ENCODE measurements at places on chromosomes 1 and 21.

DNA sequence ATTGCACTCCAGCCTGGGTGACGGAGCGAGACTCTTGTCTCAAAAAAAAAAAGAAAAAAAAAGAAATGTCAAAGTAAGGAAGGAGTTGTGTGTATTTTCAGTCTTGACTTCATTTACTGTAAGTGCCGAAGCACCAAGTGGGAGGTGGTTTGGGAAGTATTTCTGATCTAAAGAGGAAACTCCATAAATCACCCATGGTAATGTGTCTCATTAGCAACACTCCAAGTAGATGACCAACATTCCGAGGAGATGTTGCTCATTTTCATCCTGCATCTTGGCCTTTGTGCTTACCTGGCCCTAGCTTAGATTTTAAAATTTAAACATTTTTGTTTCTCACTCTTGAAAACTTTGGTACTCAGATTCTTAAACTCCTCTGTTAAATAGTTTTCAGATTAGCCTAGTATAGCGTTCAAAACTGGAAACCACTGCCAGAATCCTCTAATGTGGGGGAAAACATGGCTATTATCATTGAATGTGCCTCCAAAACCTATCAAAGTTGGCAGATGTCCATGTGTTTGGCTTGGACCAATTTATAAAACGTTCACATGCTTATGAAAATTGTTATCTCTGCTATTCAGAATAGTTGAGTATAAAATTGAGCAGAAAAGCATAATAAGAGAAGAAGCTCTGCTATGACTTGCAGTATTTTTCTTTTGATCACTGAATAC, 110.4 kb downstream of the NFIA start:
- H3K4me1 ChIP-seq: no peaks in the 10 kb centered on the region
- no peak for DNase-seq
- no peak overlapping the region for H3K4me3 ChIP-seq

DNA sequence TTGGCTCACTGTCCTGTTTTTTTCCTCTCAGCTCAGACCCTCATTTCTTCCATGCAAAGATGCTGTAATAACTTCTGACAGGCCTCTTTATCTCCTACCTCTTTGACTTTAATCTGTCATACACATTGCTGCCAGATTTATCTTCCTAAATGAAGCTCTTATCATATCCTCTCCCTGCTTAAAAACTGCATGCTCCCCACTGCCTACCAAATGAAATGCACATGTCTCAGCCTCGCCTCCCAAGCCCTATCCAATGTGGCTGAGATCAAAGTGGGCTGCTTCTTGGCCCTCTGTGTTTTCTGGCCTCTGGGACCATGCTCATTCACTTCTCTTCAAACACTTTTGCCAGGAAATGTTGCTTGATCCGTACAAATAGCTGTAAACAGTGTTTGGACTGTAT, 38.3 kb downstream of the IRF2BP2 start:
- H3K36me3 ChIP-seq: no peaks in the 10 kb centered on the region
- H3K27me3 ChIP-seq: no peaks in the 10 kb centered on the region
- no peak overlapping the region for H3K27ac ChIP-seq
- no peak for DNase-seq

GRCh38 chr1:213295860-213296259, 244.8 kb downstream of the RPS6KC1 start:
- H3K4me1 ChIP-seq: no peaks in the 10 kb centered on the region
- no peak overlapping the region for H3K4me3 ChIP-seq
- H3K36me3 ChIP-seq: no peaks in the 10 kb centered on the region
- DNase-seq: no peak

DNA sequence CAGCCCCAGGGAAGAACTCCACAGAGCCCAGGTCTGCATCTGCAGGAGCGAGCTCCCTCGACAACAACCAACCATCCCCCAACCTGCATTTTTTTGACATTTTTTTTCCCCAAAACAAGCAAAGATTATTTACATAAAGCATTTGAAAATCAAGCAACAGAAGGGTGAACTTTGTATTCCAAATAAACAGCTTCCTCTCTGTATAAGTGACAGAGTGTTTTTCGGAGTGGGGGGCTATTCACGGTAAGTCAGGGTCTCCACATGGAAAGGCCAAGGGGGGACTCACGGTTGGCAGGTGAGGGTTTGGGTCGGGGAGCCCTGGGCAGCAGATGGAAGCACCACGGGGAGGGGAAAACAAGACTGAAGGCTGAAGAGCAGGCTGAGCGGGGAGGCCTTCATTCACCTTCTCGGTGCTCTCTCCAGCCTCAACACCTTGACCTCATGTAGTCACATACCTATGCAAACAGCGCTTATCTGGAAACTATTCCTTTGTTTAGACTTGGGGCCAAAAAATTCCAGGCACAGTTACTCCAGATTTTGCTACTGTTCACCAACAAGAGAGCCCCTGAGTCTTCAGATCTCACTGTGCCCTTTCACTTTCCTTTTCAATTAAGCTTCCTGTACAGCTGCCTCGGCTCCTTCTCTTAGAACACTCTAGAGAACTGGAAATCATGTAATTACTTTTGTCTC, 27.6 kb downstream of the C2CD2 start:
- H3K4me3 ChIP-seq: peak overlapping the region; percentile 98
- peak; percentile 71 for DNase-seq
- H3K27me3 ChIP-seq: no peaks in the 10 kb centered on the region
- peaks cover 36% of the 10 kb centered on the region for H3K4me1 ChIP-seq

- no peaks in the 10 kb centered on the region for H3K27me3 ChIP-seq
- H3K36me3 ChIP-seq: no peaks in the 10 kb centered on the region
- no peak overlapping the region for H3K4me3 ChIP-seq
These were observed 9.0 kb downstream of the LGR6 start for GRCh38 chr1:202202500-202203168.

DNA sequence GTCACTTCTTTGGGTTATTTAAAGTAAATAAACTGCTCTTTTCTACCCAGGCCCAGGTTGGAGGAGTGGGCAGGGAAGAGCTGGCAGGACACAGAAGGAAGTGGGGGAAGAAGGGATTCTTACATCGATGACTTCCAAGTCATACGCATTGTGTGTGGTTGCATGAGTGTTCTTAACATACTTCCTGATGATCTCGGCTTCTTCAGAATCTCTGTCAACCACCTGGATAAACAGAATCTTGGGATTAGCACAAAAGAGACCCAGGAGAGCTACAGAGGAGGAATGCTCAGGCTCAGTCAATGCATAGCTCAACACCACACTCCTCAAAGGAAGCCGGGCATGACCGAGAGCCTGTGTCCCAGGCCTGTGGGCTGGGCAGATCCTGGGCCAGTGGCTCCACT, 42.1 kb downstream of the PARP1 start:
- peaks cover 96% of the 10 kb centered on the region for H3K36me3 ChIP-seq
- H3K4me3 ChIP-seq: no peak overlapping the region
- DNase-seq: no peak
- H3K4me1 ChIP-seq: no peaks in the 10 kb centered on the region
- no peaks in the 10 kb centered on the region for H3K27me3 ChIP-seq

- H3K27ac ChIP-seq: no peak overlapping the region
- no peaks in the 10 kb centered on the region for H3K27me3 ChIP-seq
- H3K4me1 ChIP-seq: no peaks in the 10 kb centered on the region
- no peak for DNase-seq
- no peak overlapping the region for H3K4me3 ChIP-seq
These were observed 124.6 kb downstream of the TRIM33 start for GRCh38 chr1:114386129-114387009.

GRCh38 chr1:110185181-110185580, 24.9 kb upstream of the KCNC4 start:
- H3K27ac ChIP-seq: no peak overlapping the region
- peaks cover 7% of the 10 kb centered on the region for H3K27me3 ChIP-seq
- H3K36me3 ChIP-seq: no peaks in the 10 kb centered on the region
- no peak for DNase-seq
- H3K4me1 ChIP-seq: no peaks in the 10 kb centered on the region

- H3K36me3 ChIP-seq: no peaks in the 10 kb centered on the region
- H3K4me1 ChIP-seq: no peaks in the 10 kb centered on the region
- H3K27me3 ChIP-seq: no peaks in the 10 kb centered on the region
- no peak overlapping the region for H3K27ac ChIP-seq
- H3K4me3 ChIP-seq: no peak overlapping the region
These were observed 189.4 kb downstream of the PBX1 start for GRCh38 chr1:164748253-164748899.

DNA sequence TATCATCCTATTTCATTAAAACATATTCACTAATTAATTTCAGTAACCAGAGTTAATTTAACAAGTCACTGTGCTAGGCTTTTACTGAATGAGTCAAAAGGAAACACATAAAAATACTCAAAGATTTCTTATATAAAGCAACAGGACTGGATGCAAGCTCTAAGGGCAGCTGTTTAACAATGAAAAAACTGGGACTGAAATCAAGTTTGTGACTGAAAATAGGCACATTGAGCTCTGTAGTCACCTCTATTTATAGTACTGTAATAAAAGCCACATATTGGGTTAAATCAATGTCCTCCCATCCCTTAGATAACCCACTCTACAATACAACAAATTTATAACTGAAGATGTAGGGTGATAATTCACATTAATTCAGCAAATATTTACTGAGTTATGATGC, 52.4 kb downstream of the SMYD3 start:
- no peak overlapping the region for H3K4me3 ChIP-seq
- no peaks in the 10 kb centered on the region for H3K36me3 ChIP-seq
- no peaks in the 10 kb centered on the region for H3K4me1 ChIP-seq

DNA sequence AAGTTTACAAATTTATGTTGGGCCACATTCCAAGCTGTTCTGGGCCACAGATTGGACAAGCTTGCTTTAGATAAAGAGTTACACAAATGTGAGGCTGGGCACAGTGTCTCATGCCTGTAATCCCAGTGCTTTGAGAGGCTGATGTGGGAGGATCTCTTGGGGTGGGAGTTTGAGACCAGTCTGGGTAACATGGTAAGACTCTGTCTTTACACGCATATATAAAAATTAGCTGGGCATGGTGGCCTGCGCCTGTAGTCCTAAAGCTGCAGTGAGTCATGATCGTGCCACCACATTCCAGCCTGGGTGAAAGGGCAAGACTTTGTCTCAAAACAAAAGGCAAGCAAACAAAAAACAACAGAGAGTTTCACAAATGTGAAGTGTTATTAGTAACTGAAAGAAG, 5.9 kb upstream of the VCAM1 start:
- no peaks in the 10 kb centered on the region for H3K4me1 ChIP-seq
- no peaks in the 10 kb centered on the region for H3K27me3 ChIP-seq
- H3K27ac ChIP-seq: no peak overlapping the region
- no peaks in the 10 kb centered on the region for H3K36me3 ChIP-seq
- no peak overlapping the region for H3K4me3 ChIP-seq

DNA sequence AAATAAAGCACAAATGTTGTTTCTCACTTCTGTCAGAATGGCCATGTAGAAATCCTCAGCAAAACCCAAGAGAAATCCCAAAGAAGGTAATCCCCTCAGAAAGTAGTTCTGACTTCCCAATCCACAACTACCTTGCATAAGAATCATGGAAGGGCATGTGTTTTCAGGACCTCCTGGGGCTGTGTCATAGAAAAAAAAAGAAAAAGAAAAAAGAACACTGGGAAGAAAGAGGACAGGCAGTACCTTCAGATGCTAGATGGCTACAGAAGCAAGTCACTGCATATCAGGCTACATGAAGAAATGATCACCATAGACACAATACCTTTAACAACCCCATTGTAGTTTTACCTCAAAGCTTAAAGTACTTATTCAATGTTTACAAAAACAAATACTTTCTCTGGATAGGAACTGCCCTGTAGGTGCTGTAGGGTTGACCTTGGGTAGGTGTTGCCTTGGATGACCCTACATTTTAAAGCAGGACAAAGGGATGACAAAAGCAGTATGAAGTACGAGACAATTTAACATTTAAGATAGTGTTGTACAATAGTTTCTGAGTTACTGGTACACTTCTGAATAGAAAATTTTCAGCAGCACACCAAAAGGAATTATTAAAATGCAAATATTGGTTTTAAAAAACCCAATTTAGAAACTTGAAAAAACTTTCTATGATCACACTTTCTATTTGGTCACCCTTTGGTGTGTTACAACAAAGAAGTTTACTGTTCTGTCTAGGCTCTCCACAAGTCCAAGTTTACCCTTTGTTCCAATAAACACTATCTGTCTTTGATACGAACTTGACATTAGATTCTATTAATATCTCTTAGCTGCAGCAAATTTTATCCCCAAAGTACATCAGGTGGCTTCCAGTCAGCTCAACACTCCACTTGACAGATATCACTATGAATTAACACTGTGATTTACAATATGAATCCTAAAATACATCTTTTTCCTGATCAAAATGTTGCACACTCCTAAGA, 5.0 kb downstream of the TRIT1 start:
- peaks cover 6% of the 10 kb centered on the region for H3K4me1 ChIP-seq
- no peak overlapping the region for H3K27ac ChIP-seq
- H3K4me3 ChIP-seq: no peak overlapping the region
- no peaks in the 10 kb centered on the region for H3K27me3 ChIP-seq

DNA sequence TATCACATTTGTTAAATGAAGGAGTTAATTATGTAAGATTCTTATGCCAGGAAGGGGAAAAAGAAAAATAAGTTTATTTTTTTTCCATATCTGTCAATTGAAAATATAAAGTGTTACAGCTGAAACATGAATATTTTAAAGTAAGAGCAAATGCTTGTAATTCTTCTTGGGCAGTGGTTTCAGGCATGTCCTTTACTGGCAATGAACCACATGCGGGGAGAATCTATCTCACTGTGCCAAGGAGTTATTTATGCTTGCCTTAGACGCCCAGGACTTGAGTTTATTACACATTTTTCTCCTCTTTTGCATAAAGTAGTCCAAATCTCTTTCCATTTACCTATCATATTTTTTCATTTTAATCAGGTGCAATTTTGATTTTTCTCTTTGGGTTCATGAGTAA, 207.8 kb upstream of the NRIP1 start:
- no peaks in the 10 kb centered on the region for H3K36me3 ChIP-seq
- H3K4me1 ChIP-seq: no peaks in the 10 kb centered on the region
- H3K4me3 ChIP-seq: no peak overlapping the region
- H3K27ac ChIP-seq: no peak overlapping the region
- H3K27me3 ChIP-seq: no peaks in the 10 kb centered on the region

- H3K4me3 ChIP-seq: no peak overlapping the region
- no peaks in the 10 kb centered on the region for H3K36me3 ChIP-seq
- no peaks in the 10 kb centered on the region for H3K4me1 ChIP-seq
- DNase-seq: no peak
- no peaks in the 10 kb centered on the region for H3K27me3 ChIP-seq
These were observed 155.8 kb upstream of the ADAMTS5 start for GRCh38 chr21:27122686-27123085.

- H3K27ac ChIP-seq: peak overlapping the region; percentile 81
- no peaks in the 10 kb centered on the region for H3K36me3 ChIP-seq
- DNase-seq: peak; percentile 86
- peak overlapping the region; percentile 56 for H3K4me3 ChIP-seq
- H3K27me3 ChIP-seq: no peaks in the 10 kb centered on the region
These were observed 65.5 kb downstream of the NID1 start for GRCh38 chr1:235999259-235999925.

- peaks cover 4% of the 10 kb centered on the region for H3K27me3 ChIP-seq
- H3K4me3 ChIP-seq: no peak overlapping the region
- H3K4me1 ChIP-seq: no peaks in the 10 kb centered on the region
- no peaks in the 10 kb centered on the region for H3K36me3 ChIP-seq
- H3K27ac ChIP-seq: no peak overlapping the region
- no peak for DNase-seq
These were observed 159.1 kb downstream of the NFIA start for GRCh38 chr1:61241411-61241838.

DNA sequence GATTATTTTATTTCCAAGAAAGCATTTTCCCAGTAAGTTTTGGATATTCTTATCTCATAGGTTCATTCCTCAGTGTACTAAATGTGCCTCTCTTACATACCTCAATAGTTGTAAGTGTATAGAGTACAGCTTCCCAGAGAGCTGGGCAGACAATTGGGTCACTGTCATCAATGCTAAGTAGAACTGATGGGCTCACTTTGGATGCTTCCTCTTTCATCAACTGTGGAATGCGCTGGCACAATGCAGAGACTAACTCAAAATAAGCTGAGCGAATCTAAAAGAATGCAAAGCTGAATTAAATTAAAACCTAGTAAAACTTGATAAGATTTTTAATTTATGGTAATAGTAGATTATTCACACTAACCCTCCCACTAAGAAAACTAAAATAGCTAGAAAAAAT, 21.5 kb downstream of the LTN1 start:
- H3K36me3 ChIP-seq: peaks cover 71% of the 10 kb centered on the region
- DNase-seq: no peak
- no peaks in the 10 kb centered on the region for H3K27me3 ChIP-seq

Measured in CD4-positive, CD25-positive, alpha-beta regulatory T cell (primary cell).